ENCODE measurements at places on chromosomes 7 and 10.

DNA sequence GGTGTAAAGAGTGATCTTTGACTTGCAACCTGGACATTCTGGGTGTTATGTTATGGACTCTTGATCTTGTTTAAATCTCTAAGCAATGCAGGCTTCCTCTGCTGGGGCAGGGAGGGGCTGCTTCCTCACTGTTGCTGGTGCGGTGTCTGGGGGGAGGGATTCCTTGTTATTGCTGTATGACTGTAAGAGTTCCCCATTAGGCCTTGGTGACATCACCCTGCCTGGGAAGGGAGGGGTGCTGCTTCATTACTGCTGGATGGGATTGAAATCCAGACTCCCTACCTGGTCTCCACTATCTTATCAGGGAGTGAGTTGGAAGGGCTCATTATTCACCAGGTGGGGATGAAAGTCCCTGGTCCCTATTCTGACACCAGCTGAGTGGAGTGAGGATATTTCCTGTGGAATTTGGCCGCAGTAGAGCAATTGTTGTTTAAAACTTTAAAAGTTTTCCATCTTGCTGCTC is 8.8 kb downstream of the OGDH start:
- DNase-seq = peak; percentile 12

DNA sequence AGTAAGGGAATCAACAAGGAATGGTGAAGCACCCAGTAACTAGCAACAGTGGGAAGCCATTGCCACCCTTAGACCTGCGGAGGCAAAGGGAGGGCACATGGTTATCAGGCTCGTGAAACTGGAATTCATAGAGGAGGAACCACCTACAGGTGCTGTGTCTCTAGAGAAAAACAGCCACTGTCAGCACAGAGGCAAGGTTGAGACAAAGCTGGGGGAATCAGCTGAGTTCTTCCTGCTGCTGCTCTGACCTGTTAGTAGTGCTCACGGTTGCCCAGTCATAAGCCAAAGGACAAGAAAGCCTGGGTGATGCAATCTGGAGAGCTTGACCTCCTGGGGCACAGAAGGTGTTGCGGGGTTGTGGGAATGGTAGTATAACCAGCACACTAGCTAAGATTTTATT is 110.1 kb downstream of the TPST1 start:
- no peak for DNase-seq

GRCh38 chr10:44680764-44681163 is 230.4 kb upstream of the TMEM72 start:
- no peak for DNase-seq

GRCh38 chr7:157650801-157651200 is 314.0 kb downstream of the DNAJB6 start:
- DNase-seq = no peak

DNA sequence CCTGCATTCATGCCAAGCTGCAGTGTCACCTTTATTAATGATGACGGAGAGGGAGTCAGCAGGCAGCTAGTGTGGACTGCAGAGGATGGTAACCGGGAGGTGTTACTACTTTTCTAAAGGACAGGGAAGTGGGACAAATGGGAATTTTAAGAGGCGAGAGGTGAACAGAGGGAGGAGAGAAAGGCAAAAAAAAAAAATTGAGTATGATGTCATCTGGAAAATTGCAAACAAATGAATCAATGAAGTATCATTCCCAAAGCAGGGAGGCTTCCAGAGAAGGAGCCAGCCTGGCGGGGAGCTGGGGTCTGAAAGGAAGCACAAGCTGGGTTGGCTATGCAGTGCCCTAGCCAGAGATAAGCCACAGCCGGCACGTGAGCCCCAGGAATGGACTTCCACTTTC is 12.9 kb downstream of the FRG2B start:
- no peak for DNase-seq

GRCh38 chr7:66576646-66577045 is 52.0 kb upstream of the KCTD7 start:
- no peak for DNase-seq

- peak; percentile 54 for DNase-seq
Observed at GRCh38 chr7:4958477-4959301, at the start of gene MMD2. MMD2 (minus strand) TSS chr7:4959187; CDS start chr7:4959017, 170 bp downstream.

DNA sequence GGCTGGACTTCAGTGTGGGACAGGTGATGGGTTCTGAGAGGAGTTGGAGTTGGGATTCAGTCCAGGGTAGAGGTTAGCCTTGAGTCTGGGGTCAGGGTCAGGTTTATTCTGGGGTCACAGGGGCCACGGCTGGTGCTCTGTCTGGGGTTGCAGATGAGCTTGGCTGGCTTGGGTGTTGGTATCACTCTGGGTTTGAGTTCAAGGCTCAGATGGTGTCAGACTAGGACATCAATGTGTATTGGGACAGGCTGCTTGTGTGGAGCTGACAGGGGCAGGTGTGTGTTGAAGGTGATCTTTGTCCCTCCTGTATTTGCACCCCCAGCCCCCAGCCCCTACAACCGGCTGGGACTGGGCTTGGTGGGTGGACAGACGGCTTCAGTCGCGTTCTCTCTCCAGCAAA is 26.8 kb downstream of the TMEM270 start:
- DNase-seq = no peak

DNA sequence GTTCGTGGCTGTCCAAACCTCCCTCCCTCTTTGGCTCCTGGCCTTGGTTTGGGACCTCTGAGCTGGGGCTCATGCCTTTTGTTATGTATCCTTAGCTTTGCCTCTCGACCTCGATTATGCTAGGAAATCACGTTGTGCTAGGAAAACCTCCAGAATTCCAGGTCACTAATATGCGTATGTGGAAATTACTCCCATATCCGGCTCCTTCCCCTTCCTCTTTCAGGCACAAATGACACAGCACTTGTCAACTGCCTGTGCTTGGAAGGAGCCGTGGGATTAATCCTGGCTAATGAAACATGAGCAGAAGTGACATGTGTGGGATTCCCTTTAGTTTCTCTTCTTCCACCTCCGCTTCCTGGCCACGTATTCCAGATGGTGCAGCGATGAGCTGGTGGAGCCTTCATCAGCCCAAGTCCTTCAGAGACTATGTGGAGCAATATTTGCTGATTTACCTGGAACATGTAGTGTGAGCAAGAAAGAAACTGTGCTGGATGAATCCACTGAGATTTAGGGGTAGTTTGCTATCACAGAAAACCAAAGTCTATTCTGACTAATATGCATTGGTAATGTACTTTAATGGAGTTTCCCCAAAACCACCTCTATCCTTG is 149.2 kb downstream of the REEP3 start:
- no peak for DNase-seq

DNA sequence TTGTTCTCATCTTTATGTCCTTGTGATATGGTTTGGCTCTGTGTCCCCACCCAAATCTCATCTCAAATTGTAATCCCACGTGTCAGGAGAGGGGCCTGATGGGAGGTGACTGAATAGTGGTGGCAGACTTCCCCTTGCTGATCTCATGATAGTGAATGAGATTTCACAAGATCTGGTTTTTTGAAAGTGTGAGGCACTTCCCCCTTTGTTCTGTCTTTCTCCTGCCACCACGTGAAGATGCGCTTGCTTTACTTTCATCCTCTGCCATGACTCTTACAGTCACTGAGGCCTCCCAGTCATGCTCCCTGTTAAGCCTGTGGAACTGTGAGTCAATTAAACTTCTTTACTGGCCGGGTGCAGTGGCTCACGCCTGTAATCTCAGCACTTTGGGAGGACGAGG is 161.0 kb downstream of the HERPUD2 start:
- DNase-seq = no peak

- peak; percentile 29 for DNase-seq
Observed at GRCh38 chr7:98998821-98999725, 120.7 kb downstream of the TRRAP start.

DNA sequence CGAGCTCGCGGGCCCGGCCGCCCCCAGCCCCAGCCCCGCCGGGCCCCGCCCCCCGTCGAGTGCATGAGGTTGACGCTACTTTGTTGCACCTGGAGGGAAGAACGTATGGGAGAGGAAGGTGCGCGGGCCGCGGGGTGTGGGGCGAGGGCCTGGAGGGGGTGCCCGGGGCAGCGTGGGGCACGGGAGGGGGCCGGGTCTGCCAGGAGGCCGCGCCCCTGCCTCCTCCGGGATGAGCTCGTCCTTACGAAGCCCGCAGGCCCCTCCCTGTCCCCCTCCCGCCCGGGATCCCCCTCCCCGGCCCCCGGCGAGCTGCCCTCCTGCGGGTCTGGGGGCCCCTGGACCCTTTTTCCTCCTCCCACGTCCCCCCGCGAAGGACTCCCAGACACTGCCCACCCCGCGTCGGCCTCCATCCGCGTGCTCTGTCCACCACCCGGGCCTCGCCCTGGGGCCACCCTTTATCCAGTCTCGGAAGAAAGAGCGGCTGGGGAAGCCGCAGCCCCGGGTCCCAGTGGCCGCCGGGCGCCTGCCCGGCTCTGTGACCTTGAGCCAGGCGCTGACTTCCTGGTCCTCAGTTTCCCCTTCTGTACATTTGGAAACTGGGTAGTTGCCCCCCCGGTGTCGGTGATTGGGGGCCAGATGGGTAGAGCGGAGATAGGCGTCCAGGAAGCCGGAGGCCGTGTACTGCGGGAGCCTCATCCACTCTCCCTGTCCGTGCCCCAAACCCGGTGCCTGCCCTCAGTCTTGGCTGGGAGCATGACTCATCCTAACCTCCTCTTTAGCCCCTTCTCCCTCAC is 521 bp downstream of the LIMK1 start:
- DNase-seq = peak; percentile 80

- no peak for DNase-seq
Observed at GRCh38 chr7:65235586-65235985, 138.1 kb upstream of the ZNF92 start.

DNA sequence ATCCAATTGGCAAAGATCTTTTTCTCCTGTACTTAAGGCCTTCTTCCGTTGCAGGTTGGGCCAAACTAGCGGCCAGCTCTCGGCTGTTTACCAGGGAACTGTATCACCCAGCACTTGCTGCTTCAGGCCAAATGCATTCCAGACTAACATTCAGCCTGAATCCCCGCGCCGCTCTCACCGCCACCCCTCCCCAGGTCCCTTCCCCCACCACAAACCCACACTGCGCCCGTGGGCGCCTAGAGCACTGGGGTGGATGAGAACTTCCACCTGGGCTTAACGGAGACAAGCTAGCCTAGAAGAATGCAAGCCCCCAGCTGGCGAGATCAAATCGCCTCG is 676 bp downstream of the TCAF1 start:
- no peak for DNase-seq

GRCh38 chr10:117417196-117417595 is 42.0 kb upstream of the PDZD8 start:
- no peak for DNase-seq

DNA sequence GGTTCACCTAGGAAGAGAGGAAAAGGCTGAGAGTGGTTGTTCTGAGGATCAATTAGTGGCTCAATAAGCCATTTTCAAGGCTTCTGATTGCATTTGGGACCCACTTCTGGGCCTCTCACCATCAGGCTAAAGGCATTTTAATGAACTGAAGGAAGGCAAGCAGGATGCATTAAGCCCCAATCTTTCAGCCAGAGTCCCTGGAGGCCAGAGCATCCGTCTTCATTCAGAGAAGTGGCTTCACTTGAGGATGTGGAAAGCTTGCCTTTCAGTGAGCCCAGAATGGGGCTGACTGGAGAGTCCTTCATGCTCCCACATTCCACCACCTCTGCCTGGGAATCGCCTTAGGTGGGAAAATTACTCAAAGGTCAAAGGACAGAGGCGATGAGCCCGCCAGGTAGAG is 41.8 kb downstream of the COL17A1 start:
- no peak for DNase-seq

DNA sequence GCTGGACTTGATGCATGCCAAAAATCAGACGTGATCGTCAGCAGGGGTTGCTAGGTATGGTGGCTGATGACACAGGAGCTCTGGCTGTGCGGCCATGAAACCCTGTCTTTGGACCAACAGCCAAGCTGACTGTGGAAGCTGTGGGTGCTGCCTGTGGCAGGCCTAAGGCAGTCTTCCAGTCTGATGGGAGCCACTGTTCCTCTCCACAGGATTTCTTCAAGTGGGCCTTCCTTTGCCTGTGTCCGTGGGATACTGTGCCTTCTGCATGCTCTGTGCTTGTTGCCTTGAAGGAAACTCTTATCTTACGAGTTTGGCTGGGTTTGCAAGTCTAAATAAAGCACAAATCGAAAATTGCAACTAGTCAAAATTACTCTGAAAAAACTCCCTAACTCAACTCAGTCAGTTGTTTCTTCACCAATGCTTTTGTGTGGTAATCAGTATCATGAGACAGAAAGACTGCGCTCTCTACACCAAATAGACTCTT is 101.9 kb upstream of the PDLIM1 start:
- DNase-seq = no peak

- DNase-seq = peak; percentile 86
Observed at GRCh38 chr10:30687698-30688213, 58.2 kb upstream of the LYZL2 start.

DNA sequence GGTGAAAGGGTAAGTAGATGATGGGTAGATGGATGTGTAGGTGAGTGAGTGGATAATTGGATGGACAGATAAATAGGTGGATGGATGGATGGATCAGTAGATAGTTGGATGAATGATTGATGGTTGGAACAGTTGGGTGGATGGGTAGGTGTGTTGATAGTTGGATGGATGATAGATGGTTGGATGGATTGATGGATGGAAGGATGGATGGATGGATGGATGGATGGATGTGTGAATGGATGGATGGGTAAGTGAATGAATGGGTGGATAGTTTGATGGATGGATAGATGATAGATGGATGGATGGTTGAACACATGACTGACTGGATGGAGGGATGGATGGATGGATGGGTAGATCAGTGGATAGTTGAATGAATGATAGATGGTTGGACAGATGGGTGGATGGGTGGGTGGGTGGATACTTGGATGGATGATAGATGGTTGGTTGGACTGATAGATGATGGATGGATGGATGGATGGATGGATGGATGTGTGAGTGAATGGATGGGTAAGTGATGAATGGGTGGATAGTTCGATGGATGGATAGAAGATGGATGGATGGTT is 37.0 kb downstream of the PDGFA start:
- no peak for DNase-seq

DNA sequence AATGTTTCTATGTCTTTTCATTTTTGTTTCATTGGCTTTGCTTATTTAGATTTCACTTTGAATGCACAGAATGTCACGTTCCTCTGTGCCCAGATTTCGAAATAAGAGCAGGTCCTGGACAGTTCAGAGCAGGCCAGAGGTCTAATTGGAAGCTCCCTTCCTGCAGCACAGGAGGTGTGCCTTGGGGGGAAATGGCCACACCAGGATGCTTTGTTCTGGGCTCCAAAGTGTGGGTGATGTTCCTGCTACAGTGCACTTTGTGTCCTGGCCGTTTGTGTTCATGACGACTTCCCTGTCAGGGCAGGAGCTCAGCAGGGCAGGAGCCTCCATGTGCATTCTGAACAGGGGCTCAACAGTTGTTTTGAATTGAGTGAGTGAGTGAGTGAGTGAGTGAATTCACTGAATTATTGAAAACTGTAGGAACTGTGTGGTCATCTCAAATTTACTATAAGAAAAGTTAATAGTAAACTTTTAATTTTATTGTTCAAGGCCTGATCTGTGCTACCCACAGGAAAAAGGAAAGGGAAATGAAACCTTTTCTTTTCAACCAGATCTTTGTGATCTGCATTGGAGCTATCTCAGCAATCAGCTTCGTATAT is 109.5 kb upstream of the GJD4 start:
- no peak for DNase-seq

DNA sequence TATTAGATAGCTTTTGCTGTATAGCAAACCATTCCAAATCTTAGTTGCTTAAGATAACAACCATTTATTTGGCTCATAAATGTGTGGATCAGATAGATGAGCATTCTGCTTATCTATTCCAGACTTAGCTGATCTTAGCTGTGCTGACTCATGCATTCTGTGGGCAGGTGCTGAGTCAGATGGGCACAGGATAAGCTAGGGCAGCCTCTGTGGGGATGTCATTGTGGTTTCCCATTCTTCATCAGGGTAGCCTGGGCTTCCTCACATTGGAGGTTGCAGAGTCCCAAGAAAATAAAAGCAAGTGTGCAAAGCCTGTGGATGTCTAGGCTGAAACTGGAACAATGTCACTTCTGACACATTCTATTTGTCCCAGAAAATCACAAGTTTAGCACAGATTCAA is 917.0 kb downstream of the TYW1 start:
- DNase-seq = no peak
